Mucosa of descending colon (tissue), 3 donors: ENCODE measurements at places on chromosomes 4 and X.

GRCh38 chr4:141702472-141703182 is 66.2 kb downstream of the IL15 start:
- peak; percentile 39 for DNase-seq

DNA sequence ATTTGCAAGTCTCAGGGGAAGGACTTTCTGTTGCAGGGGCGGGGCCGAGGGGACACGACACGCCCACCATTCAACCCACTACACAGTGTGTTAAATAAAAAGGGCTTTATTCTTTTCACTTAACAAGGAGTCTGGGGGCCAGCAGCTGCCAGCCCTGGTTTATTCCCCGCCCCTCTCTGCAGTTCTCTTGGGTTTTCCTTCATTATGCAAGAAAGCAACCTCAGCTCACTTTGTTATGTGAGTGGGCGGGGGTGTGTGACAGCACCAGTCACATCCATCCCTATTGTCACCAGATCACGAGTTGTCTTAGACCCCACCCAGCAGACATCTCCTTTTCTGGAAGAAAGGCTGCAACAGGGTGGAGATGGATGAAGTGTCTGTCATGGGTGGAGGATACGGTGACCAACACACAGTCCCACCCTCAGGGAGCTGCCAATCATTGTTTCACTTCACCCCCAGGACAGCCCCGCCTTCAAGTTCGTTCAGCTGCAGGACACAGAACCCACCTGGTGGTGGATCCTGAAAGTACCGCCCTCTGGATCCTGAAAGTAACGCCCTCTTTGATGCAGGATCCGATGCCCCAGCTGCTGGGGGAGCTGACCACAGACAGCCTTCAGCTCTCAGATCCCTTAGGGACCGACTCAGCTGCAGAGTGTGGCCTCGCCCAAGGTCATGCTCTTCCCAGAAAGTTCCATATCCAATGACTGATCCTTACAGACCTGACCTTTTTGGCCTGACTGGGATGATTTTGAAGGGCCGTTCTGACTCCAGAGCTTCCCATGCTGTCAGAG is 79.6 kb downstream of the SMIM20 start:
- peak; percentile 31 for DNase-seq

GRCh38 chr4:22345678-22346077 is 170.2 kb downstream of the ADGRA3 start:
- no peak for DNase-seq

DNA sequence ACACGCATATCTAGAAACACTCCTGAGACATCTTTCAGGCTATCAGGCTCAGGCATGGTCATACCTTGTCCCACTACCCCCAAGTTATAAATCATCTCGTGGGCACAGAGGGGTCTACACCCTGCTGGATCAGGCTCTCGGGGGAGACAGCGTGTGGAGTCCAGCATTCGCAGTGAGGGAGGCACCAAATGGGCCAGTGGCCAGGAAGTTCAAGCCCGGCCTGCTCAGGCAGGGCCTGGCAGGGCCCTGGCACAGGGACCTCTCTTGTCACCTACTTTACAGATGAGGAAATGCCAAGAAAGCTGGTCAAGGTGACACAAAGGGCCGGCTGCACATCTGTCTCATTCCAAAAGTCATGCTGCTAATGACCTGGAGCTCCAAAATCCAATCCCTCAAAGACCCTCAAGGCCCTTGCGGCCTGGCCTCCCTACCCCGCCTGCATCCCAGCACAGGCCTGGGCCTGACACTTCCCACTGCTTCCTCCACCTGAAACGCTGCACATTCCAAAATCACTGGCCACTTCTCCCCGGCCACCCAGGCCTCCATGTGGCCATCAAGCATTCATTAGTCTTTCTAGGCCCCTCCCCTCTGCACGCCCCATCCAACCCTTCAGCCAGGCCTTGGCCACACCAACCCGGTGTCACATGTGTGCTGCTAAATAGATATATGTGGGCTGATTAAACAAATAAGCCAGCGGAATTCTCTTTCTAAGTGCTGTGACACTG is 35.6 kb downstream of the ACOX3 start:
- no peak for DNase-seq

GRCh38 chrX:147342197-147342596 is 527.7 kb upstream of the CXorf51A start:
- no peak for DNase-seq

DNA sequence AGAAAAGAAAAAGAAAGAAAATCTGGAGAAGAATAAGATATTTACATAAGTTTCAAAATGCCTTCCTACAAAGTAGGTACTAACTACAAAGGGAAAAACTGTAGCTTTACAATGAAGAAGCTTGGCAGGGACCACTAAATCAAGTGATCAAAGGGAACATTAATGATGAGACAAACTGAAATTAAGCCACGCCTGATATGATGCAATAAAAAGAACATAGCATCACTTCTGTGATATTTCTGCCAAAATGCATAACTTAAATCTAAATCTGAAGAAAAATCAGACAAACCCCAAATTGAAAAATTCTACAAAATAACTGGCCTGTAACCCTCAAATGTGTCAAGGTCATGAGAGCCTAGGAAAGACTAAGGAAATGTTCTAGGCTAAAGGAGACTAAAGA is 8.9 kb upstream of the DCLK2 start:
- no peak for DNase-seq

GRCh38 chrX:69131886-69132285 is 33.4 kb downstream of the PJA1 start:
- DNase-seq: no peak

DNA sequence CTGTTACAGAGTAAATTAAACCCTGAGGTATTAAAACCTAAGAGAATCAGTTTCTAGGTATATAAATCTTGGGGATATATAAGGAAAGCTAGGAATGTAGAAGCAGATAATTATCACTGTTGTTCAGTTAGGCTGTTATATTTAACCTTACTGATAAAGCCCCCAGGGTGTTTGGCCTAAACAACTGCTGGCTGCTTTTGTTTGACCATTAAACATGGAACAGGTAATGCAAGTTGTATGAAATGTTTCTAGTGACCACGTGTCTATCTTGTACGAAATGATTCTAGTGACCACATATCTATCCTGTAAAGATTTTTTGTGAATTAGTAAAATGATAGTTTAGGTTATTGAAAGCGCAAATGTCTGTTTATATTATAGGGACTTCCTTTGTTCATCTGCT is 52.6 kb downstream of the SGMS2 start:
- no peak for DNase-seq

- no peak for DNase-seq
These were observed 264.3 kb downstream of the NPFFR2 start for GRCh38 chr4:72295966-72296557.

DNA sequence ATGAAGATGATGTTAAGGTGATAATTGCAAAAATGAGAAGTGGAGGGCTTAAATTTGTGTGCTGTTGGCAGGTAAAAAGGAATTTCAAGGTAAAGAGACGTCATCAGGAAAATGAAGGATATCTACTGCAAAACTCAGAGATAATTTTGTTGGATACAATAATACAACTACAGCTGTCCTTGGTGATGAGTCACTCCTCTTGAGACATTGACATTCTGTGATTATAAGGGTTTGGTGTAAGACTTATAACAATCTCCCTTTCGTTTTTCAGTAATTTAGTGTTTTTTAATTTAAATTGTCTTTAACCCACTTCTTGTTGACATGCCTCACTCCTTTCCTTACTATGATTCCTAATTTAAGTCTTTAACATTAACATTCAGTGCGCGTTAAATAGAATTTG is 1074.1 kb upstream of the SLIT2 start:
- no peak for DNase-seq

DNA sequence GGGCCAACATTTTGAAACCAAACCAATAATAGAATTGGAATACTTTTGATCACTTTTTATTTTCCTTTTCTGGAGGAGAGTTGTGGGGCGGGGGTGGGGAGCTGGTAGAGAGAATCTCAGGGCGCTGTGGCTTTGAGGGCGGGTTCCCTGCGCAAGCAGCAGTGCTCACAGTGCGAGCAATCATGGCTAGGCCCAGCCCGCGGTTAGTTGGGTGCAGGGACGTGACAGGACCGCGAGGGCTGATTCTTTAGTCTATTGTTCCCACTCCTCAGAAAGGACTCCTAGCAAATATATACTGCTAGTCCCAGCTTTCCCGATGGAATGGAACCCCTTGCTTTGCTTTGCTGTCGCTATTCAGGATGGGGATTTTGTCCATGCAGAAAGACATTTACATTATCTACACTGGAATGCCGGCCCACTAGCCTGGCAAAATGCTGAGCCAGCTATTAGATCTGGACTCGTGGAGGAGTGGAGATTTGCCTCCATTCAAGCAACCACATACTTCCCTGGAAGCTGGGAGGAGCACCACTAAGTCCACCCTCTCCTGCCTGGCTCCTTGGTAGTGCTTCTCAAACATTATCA is 23.9 kb upstream of the APLN start:
- peak; percentile 57 for DNase-seq

GRCh38 chr4:162586266-162586665 is 422.5 kb upstream of the FSTL5 start:
- DNase-seq: no peak

DNA sequence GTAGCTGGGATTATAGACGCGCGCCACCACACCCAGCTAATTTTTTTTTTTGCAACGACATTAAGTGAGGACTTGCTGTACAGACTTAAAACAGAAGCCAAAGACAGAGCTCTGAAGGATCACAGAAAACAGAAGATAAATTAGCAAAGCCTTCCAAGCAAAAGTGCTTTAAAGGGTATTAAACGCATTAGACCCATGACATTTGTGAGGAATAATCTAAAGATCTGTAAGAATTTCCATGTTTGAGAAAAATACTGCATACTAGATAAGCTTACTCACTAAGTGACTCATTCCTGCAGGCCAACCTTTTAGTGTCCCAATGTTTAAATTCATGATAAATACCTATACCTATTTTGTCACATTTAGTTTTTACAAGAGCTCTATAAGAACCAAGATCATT is 27.4 kb downstream of the SMARCA1 start:
- no peak for DNase-seq
